ENCODE measurements at places on chromosomes 1 and 21. TPM values are rescaled to one million over a fixed set of nuclear protein-coding genes. Genes with fewer than 3 reads are reported as not detected.

DNA sequence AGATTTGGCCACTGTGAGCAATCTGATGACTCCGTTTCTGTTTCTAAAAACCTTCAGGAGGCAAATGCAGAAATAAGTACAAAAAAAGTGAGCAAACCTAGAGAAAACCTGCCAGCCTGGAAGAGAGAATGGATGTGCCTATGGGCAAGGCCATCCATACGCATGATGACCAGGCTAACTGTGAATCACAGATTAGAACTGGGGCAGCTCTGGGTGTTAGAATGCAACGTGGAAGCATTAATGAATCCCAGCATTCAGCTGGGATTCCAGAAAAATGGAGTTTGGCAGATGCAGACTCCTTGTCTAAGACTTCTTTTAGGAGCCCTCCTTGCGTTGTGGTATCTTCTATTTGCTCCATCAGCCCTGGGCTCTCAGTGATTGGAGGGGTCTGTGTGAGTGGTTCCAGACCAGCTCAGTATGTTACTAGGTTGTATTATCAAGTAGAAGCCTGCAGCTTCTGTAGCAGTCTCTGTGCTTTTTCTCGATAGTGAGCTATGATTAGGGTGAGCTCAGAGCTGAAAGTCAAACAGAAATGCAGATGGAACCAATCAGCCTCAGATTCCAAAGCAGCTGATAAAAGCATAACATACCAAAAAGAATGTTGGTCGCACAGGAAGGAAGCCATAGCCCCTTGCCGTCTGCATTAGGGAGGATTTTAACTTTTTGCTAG, 154.0 kb downstream of the PSMG1 start:
- H3K4me3 ChIP-seq: no peak overlapping the region
- H3K27me3 ChIP-seq: no peaks in the 10 kb centered on the region
- H3K27ac ChIP-seq: no peak overlapping the region
- H3K36me3 ChIP-seq: no peaks in the 10 kb centered on the region

GRCh38 chr1:55363268-55363667, 148.1 kb upstream of the USP24 start:
- H3K27me3 ChIP-seq: no peaks in the 10 kb centered on the region
- no peak overlapping the region for H3K4me3 ChIP-seq

GRCh38 chr1:169914531-169914930, 20.8 kb upstream of the SCYL3 start:
- peaks cover 7% of the 10 kb centered on the region for H3K4me1 ChIP-seq
- H3K36me3 ChIP-seq: no peaks in the 10 kb centered on the region
- no peaks in the 10 kb centered on the region for H3K27me3 ChIP-seq
- no peak overlapping the region for H3K27ac ChIP-seq
- H3K4me3 ChIP-seq: peak overlapping the region; percentile 39

DNA sequence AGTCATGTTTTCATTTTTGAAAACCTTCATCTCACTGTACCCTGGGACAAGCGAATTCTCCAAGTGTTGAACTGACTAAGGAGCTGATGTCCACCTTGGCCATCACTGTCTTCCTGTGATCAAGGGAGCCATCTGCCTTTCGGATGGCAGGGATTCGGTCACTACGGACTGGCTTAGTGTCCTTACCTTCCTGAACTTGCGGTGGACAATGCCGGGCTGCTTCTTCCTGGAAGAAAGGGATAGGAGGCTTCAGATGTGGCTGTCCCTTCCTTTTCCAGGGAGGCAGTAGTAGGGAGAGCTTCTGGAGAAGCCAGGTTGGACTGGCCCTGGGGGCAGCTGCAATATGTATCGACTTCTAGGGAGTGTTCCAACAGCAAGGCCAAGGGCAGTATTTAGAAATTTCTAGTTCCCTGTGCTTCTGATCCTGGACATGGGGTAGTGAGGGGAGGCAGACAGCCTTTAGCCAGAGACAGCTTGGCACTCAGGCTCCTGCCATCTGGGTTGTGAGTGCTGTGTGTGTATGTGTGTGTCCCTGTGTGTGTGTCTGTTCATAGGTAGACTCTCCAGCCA, 114.6 kb downstream of the IER5 start:
- H3K4me1 ChIP-seq: no peaks in the 10 kb centered on the region
- no peak overlapping the region for H3K4me3 ChIP-seq
- no peaks in the 10 kb centered on the region for H3K27me3 ChIP-seq

DNA sequence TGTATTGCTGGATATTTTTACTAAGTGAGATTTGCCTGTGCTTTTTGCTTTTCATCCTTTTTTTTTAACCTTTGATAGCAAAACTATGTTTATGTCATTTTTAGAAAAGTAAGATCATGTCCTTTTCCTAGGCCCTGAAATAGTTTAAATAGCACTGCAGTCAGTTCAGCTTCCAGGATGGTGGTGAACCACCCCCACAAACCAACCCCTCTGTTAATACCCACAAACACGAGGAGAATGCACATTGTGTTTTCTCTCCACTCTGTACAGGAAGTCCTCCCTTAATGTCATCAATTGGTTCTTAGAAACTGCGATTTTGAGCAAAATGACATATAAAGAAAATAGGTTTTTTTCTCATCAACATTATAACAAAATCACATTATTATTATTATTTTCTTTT, 117.7 kb upstream of the DSCAM start:
- no peaks in the 10 kb centered on the region for H3K4me1 ChIP-seq
- no peak overlapping the region for H3K4me3 ChIP-seq

GRCh38 chr21:34126269-34126668, 52.9 kb downstream of the MRPS6 start:
- peak; percentile 58 for DNase-seq
- H3K36me3 ChIP-seq: no peaks in the 10 kb centered on the region
- no peaks in the 10 kb centered on the region for H3K27me3 ChIP-seq
- peaks cover 31% of the 10 kb centered on the region for H3K4me1 ChIP-seq

DNA sequence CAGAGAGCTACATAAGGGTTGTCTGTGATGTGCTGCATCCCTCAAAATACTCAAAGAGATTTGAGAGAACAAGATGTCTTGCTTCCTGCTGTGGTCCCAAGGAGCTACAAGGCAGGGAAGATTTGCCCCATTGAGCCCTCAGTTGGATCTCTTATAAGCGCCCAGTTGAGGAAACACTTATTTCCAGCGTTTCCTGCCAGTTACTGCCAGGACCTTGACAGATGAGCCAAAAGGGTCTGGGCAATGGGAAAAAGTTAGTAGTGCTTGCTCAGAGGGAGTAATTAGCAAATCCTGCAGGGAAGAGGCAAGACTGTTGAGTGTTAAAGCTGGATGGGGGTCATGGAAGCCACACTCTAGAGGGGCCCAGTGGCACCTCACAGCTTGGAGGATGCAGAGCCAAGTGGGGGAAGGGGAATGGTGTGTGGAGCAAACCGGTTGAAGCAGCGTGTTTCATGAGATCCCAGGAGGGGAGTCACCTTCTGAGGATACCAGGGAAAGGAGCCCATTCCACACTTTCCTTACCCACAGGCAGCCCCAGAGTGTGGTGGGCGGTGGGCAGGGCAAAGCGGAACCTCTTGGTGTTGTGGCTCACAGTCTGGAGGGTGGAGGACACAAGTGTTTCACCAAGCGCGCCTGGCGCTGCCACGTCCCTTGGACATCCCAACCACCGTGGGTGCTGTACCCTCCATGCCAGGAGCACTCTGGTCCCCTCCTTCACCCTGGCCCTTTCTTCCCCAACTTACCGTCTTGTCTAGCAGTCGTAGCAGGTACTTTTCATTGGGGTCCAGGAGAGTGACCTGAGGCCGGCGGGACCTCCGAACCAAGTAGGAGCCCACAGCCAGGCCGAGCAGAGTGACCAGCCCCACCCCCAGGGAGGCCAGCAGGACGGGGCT, 805 bp downstream of the CYB5R1 start:
- peak overlapping the region; percentile 70 for H3K27ac ChIP-seq
- peaks cover 24% of the 10 kb centered on the region for H3K4me1 ChIP-seq
- H3K27me3 ChIP-seq: no peaks in the 10 kb centered on the region
- DNase-seq: no peak

GRCh38 chr1:202199040-202199889, 5.7 kb downstream of the LGR6 start:
- no peak overlapping the region for H3K27ac ChIP-seq
- H3K36me3 ChIP-seq: no peaks in the 10 kb centered on the region
- peaks cover 27% of the 10 kb centered on the region for H3K27me3 ChIP-seq
- H3K4me3 ChIP-seq: no peak overlapping the region
- no peak for DNase-seq
- no peaks in the 10 kb centered on the region for H3K4me1 ChIP-seq

- no peaks in the 10 kb centered on the region for H3K4me1 ChIP-seq
- H3K4me3 ChIP-seq: no peak overlapping the region
- DNase-seq: no peak
- H3K36me3 ChIP-seq: no peaks in the 10 kb centered on the region
- no peaks in the 10 kb centered on the region for H3K27me3 ChIP-seq
These were observed 13.5 kb downstream of the FAM89A start for GRCh38 chr1:231026576-231026975.

- H3K36me3 ChIP-seq: no peaks in the 10 kb centered on the region
- H3K4me1 ChIP-seq: peaks cover under 1% of the 10 kb centered on the region
- no peak for DNase-seq
These were observed 45.4 kb upstream of the USP1 start for GRCh38 chr1:62391369-62391971.

The CHIT1 gene
- total RNA-seq: not detected

The NEK2 gene
- total RNA-seq: 1.4 TPM

The GPATCH2 gene
- 13.3 TPM for total RNA-seq
